ENCODE measurements at places on chromosomes 3 and 15.

DNA sequence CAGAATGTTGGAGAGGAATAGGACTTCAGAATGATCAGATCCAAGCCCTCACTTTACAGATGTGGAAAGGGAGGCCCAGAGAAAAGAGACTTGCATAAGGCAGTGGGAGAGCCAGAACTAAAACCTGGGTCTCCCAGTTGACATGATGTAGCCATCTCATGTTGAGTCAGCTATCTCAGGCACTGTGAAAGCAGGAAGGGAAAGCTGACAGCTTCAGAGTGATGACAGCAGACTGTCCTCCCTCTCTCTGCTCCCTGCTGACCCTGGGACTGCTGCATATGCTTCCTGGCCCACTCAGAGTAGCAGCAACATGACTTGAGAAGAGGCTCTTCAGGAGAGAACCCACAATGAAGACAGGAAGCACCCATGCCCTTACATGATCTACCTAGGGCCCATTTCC is 14.7 kb downstream of the FHIT start:
- DNase-seq = no peak

DNA sequence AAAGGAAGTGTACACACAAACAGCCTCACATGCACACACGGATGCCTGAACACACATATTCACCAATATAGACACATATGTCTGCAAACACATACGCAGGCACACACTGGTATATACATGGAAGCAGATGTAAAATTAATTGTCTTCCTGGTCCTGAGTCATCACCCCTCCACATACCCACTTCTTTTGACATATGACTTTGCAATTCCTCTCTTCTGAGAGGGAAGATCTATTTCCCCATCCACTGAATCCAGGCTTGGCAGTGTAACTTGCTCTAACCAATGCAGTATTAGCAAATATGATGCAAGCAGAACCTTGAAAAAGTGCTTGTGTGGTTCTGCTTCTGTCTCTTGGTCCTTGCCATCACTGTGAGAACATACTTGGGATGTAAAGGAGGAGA is 76.8 kb upstream of the HRH1 start:
- DNase-seq = no peak

DNA sequence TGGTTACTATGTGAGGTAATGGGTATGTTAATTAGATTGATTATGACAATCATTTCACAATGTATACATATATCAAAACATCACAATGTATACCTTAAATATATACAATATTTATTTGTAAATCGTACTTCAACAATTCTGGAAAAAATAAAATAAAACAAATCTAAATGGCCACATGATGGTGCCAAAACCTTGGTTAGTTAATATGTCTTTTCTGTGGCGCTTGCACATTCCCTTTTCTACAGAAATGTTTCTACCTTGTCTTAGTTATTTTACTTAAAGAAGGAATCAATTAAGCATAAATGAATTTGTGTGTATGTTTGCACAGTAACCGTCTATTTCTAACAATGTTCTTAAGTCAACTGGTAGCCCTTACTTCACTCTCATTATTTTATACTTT is 53.4 kb downstream of the OXSM start:
- DNase-seq = no peak

- no peak for DNase-seq
Observed at GRCh38 chr3:35932995-35933394, 293.7 kb downstream of the ARPP21 start.

- DNase-seq = no peak
Observed at GRCh38 chr3:55488398-55489055, 1.4 kb upstream of the WNT5A start.

- no peak for DNase-seq
Observed at GRCh38 chr3:133547432-133548041, 25.9 kb upstream of the CDV3 start.

- no peak for DNase-seq
Observed at GRCh38 chr15:98292442-98293240, 332.1 kb downstream of the ARRDC4 start.

GRCh38 chr15:25242957-25243799 is 195.6 kb downstream of the UBE3A start:
- no peak for DNase-seq

- no peak for DNase-seq
Observed at GRCh38 chr3:4421121-4421520, 45.9 kb downstream of the SUMF1 start.

DNA sequence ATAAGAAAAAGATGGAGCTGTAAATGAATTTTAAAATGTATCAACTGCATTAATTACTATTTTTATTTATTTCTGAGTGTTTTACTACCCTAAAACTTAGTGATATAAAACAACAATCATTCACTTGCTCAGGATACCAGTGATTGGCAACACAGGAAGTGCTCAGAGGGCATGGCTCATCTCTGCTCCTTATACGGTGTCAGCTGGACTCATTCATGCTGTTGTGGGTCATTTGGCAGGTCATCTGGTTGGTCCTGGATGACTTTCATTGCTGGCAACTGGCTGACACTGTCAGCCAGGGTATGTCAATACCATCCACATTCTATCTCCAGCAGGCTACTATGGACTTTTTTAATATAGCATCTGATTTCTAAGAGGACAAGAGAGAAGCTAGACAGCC is 689.6 kb upstream of the NECTIN3 start:
- DNase-seq = no peak

DNA sequence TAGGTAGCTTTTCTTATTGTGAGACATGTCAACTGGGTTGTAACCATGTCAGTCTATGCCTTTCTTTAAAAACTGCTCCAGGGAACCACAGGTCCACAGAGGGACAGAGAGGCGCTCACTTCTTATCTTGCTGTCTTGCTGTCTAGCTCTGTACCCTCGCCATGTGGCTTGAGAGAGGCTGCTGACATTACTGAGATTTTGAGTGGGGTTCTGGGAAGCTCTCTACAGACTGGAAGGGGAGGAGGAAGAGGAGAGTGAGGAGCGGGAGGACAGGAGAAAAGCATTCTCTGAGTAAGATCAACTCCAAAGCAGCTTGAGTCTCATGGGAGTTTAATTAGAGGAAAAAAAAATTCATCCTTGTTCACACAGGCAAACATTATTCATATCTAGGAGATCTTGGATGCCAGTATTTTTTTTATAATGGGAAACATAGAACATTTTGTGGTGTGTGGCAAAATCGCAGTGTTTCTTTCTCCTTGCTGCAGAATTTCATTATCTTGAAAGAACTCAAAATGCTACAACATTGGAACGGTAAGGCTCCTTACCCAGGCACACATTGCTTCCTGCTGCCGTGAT is 1037.0 kb upstream of the NR2F2 start:
- no peak for DNase-seq

DNA sequence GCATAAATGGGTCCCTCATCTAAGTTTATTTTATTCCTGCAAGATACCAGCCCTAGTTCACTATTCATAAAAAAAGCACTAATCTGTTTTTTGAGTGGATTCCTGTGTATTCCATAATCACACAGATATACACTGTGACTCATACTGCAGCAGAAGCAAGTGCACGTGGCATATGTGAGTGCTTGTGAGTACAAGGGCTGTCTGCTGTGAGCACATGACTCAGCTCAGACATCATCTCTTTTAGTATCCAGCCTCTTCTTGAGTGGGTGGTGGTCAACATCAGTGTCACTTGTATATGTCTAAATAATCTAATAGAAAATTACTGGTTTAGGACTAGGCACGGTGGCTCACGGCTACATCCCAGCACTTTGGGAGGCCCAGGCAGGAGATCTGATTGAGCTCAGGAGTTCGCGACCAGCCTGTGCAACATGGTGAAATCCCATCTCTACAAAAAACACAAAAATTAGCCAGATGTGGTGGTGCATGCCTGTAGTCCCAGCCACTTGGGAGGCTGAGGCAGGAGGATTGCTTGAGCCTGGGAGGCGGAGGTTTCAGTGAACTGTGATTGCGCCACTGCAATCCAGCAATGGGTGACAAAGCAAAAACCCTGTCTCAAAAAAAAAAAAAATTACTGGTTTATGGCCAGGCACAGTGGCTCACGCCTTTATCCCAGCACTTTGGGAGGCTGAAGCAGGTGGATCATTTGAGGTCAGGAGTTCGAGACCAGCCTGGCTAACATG is 49.8 kb downstream of the NIPA2 start:
- DNase-seq = no peak

- no peak for DNase-seq
Observed at GRCh38 chr3:77146004-77146403, 106.1 kb downstream of the ROBO2 start.

- no peak for DNase-seq
Observed at GRCh38 chr15:96359616-96360521, 29.4 kb downstream of the NR2F2 start.

- DNase-seq = no peak
Observed at GRCh38 chr3:180335050-180335449, 266.9 kb upstream of the TTC14 start.

GRCh38 chr3:102536456-102536855 is 101.6 kb downstream of the ZPLD1 start:
- DNase-seq = peak; percentile 28

DNA sequence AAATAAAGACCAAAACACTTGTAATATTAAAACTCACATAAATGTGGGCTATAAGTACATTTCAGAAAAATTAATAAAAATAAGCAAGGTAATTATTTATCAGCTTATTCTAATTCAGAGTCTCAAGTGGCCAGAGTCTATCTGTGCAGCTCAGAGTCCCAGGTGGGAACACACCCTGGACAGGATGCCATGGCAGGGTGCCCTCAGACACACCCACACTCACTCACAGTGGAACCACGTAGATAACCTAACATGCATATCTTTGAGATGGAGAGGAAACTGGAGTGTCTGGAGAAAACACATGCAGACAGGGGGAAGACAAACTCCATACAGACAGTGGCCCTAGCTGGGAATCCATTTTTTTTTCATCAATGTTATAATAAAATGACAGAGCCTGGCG is 37.2 kb downstream of the FSIP1 start:
- DNase-seq = no peak

DNA sequence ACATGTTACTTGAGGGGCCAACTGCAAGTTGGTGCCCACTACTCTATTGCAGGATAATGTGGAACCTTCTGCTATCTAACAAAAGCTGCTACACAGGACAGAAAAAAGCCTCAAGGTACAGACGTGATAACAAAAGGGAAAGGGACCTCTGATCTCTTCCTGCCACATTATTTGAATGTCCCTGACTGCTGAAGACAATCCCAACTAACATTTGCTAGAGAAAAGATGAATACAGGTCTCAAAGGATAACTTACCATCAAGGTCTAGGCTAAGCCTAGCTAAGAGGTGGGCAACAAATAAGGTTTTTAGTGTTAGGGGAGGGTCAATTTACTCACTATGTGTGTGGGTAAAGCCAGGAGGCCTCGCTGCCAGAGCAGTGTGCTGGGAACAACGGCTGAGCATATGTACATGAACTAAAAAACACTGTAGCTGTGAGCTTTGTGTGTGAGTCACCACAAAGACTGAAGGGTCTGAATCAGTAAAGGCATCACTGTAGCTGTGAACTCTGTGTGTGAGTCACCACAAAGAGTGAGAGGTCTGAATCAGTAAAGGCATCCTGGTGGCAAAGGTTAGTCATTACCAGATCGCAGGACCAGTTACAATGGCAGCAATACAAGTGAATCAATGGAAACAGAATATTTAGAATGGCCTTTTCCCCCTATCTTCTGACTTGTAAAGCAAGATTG is 111.7 kb downstream of the LMLN start:
- DNase-seq = peak; percentile 49

- no peak for DNase-seq
Observed at GRCh38 chr3:70981231-70981880, 602.2 kb downstream of the FOXP1 start.

GRCh38 chr3:159813822-159814531 is 174.7 kb upstream of the IL12A start:
- DNase-seq = no peak

DNA sequence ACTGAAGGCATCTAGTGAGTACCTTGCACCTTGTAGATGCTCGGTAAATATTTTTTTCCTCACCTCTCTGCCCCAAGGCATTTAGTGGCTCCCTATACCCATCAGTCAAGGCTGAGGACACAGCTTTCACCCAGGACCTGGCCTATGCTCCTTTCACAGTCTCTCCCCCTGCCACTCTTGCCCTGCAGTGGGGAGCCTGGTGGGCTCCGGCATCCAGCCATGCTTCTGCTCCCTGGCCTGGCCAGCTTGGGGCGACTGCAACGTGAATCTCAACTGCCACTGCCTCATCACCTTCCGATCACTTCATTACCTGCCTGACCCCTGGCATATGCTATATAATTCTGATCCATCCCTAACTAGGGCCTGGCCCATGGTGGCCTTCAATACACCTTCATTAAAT is 735 bp upstream of the CX3CR1 start:
- no peak for DNase-seq

DNA sequence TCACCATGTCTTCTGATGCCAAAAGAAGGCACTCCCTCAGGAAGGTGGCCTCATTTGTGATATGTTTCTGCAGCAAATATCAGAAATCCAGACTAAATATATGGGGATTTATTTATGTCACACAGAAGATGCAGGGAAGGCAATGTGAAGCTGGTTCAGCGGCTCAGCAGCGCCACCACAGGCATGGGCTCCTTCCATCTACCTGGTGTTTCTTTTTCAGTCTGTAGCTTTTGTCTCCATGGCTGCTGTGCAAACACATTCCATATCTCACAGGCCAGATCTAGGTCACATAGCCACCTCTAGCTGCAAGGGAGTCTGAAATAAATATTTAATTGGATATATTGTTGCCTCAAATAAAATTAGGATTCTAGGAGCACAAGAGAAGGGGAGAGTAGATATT is 502.1 kb upstream of the IL12A start:
- DNase-seq = no peak

DNA sequence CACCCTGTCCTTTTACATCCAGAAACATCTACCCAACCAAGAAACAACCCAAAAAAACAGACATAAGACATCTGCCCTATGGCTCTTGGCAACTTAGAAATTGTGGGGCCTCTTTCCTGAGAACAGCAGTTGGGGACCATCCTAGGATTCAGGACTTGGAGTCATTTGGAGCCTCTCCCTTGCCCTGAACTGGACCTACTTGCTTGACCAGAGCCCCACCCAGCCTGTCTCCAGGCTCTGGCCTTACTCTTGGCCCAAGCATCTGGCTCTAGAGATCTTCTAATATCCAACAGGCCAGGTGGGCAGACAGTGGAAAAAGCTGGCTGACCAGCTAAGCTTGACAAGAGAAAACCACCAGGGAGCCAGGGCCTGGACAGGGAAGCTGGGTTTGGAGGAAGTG is 99.1 kb upstream of the C2CD4B start:
- DNase-seq = no peak

- no peak for DNase-seq
Observed at GRCh38 chr3:15458212-15458780, 30.9 kb downstream of the EAF1 start.

DNA sequence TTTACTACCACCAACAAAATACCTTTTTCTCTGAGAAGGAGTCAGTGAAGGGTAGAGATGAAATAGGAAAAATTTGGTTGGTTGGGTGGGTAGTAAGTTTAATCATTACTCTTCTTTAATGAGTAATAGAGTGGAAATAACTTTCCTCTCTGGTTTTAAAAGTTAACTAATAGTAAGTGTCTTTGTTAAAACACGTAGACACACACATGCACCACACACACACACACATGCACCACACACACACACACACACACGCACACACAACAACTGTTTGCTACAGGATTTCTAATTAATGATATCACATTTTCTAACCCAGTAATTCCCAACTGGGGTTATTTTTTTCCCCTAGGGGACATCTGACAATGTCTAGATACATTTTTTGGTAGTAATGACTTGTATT is 84.1 kb downstream of the CHL1 start:
- DNase-seq = no peak

- no peak for DNase-seq
Observed at GRCh38 chr15:97652700-97653167, 307.8 kb upstream of the ARRDC4 start.
